ENCODE measurements at places on chromosomes 11 and 22.

- DNase-seq: no peak
Measured at GRCh38 chr22:41436322-41437113, 10.1 kb downstream of the TOB2 start.

- no peak for DNase-seq
Measured at GRCh38 chr11:117868815-117869561, 7.5 kb downstream of the FXYD6 start.

- DNase-seq: no peak
Measured at GRCh38 chr22:34946339-34946985, 119.5 kb upstream of the ISX start.

DNA sequence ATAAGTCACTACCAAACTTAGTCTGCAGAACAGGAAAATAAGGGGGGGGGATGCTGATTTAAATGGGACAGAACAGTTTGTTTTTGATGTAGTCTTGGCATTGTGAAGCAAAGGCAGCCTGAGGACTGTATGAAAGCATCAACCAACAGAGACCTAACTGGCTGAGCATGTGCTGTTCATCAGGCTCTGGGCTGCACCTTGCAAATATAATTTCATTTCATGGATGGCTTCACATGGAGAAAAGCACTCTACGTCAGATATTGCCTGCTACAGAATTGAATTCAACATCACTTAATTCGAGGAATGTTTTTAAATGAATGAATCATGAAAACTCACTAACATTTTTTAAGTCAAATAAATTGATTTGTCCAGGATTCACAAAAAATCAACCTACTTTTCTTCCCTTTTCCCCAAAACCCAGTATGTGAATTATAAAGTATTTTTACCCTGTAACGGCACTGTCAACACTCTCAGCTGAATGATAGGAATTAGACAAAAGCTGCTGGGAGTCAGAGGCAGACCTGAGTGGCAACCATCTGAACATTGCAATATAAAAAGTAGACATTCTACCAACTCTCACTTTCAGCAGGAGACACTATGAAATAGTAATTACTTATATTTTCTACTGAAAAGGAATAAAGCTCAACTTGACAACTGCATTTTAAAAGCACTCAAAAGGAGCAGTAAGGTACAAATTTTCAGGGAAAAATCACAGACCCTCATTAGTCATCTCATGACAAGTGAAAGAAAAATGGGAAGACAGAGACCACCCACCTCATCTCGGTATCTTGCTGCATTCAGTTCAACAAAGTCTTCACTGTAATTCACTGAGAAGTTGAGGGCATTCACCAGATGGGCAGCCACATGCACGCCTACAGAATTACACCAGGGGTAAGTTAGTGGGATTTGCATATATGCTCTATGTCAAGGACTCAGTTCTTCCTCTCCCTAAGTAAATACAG is 47.5 kb downstream of the NOX4 start:
- no peak for DNase-seq

GRCh38 chr11:5042091-5042490 is 4.2 kb upstream of the OR52J3 start:
- no peak for DNase-seq

DNA sequence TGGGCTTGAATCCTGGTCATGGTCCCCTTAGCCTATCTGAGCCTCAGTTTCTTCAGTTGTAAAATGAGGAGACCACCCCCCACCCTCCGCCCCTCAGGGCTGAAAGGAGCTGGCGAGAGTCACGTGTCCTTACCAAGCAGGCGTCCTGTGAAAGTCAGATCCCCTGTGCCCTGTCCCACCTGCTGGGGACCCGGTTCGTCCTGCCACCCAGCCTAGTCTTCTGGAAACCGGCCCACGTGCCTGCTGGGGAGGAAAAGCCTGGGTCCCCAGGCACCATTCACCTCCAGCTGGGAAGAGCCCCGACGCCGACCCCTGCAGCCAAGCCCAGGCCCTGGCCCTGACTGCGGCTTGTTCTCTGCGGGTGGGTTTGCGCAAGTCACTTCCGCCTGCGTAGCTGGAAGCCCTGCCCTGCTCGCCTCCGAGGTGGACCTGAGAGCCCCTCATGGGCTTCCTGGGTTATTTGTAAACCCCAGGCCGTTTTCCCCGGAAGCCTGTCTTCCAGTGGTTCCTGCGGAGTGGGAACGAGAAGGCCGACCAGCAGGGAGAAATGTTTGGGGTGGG is 679 bp upstream of the SSH3 start:
- DNase-seq: no peak

DNA sequence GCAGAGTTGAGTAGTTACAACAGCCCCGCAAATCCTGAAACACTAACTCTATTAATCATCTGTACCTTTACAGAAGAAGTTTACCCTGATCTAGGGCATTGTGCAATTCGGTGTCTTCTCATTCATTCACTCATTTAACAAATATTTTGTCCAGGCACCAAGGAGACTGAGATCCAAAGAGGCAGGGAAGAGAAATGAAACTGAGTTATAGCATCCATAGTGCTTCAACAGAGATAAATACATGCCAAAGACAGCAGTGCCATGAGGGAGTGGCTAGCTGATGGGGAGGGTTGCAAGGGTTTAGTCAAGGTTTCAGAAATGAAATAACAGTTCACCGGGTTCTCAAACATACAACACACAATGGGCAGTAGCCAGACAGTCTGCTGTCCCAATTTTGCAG is 40.2 kb upstream of the MTNR1B start:
- no peak for DNase-seq

GRCh38 chr11:105153392-105153791 is 13.8 kb upstream of the CARD18 start:
- DNase-seq: no peak

- DNase-seq: no peak
Measured at GRCh38 chr11:110318638-110319404, 22.4 kb upstream of the RDX start.

DNA sequence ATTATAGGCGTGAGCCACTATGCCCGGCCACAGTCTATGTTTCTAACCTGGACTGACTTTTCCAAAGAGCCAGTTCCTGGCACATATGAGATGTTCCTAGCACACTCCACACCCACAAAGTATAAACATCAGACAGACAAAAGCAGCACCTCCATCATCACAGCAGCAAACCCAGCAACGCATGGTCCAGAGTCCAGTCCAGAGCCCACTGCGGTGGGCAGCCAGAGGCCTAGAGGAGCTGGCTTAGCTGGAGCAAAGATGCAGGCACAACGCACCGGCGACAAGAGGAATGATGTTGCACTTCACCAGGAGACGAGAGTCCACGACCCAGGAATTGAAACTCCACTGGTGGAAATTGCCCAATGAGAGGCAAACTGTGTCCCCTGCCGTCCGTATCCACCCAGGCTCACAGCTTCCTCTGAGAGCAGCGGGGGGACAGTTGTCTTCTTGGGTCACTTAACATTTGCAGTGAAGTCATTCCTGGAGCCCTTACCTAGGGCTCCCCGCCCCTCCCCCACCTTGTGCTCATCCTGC is 36.6 kb downstream of the RPS6KA4 start:
- no peak for DNase-seq

DNA sequence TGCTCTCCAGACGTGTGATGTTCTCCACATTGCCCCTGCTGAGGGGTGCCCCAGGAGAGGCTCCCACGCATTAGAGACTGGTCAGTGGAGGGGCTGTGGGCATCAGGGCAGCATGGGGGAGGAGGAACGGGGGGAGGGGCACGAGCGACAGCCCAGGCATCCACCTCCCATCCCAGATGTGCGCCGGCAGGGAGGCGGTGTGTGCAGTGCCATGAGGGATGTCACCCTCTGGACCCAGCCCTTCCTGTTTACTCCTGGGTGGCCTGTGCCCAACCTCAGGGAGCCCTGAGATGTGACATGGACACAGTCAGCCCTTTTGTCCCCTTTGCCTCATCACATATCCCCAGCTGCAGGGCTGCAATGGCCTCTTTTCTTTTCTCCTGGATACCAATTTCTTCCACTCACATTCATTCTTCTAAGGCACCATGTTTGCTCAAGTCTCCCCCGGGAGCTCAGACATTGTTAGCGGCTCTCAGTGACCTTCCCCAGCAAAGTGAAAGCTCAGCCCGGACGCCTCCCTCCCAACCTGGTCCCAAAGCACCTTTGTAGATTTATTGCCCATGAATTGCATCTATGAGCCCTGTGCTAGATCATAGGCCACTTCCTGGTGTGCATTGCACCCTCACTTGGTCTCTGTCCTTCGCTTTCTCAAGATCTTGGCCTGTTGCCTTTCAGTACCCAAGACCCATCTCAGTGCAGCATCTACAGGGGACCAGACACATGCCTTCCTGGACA is 150.6 kb downstream of the CEP164 start:
- no peak for DNase-seq

- no peak for DNase-seq
Measured at GRCh38 chr22:44942979-44943700, 66.7 kb downstream of the PHF21B start.

DNA sequence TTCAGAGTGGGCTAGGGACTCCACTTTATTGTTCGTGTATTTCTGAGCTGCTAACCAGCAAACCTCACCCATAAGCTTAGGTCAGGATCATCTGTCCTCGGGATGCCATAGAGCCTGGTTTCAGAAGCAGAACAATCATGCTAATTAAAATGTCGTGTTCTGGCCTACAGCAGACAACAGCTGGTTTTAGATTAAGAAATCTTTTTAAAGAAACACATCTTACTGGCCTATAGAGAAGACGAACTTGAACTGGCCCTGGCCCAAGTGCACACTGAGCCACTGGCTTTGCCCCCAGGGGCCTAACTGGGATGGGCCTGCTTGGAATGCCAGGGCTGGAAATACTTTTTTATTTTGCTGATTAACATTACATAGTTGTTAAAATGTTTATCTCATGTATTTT is 63.2 kb downstream of the ALX4 start:
- DNase-seq: no peak

GRCh38 chr11:111921541-111922230 is 3.0 kb downstream of the C11orf52 start:
- no peak for DNase-seq

DNA sequence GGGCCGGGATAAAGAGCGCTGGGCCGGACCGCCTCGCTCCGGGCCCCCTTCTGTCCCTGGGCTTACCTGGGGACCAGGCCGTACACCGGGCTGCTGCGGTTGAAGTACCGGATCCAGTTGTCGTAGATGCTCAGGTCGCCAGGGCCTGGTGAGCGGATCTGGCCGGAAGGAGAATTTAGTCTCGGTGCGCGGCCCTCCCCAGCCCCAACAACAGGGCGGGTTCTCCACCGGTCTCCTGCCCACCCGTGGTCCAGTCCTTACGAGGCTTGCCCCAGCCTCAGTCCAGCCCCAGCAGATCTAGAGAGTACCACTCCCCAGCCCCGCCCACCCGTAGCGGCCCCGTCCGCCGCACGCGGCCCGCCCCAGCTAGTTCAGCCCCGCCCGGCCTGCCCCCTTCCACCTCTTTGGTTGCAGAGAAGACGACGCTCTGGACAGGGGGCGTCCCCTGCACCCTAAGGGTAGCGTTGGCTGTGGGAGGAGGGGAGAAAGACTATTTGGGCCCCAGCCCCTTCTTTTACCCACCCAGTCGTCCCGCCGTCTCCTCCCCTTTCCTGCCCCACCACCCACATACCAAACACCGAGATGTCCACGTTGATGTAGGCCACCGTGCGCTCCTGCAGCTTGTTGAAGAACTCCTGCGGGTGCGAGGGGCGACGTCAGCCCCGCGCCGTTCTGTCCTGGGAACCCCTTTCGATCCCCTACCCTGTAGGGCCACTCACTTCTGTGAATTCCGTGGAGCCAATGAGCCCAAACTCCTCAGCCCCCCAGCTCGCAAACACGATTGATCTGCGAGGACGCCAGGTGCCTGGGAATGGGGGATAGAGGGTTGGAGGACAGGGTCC is 6.8 kb downstream of the SAC3D1 start:
- no peak for DNase-seq

DNA sequence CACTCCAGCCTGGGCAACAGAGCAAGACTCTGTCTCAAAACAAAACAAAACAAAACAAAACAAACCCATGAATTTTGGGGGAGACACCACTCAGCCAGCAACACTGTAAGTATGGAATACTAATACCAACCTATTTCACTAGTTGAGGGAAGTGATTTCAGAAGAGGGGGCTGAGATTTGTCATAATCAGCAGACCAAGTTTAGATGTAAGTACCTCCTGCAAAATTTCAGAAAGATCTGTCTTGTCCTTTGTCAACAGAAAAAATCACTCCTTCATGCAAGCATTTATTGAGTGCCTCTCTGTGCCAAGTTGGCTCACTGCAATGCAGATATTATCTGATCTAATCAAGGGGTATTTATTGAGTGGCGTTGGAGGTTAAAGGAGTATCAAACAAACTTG is 23.4 kb upstream of the ADA2 start:
- DNase-seq: no peak

- no peak for DNase-seq
Measured at GRCh38 chr11:119875841-119876600, 147.0 kb upstream of the NECTIN1 start.

GRCh38 chr22:29315286-29316140 is at the start of gene RASL10A:
TSS of gene RASL10A (minus strand) at chr22:29315697. CDS start at chr22:29315246, 451 bp downstream.
- DNase-seq: no peak

DNA sequence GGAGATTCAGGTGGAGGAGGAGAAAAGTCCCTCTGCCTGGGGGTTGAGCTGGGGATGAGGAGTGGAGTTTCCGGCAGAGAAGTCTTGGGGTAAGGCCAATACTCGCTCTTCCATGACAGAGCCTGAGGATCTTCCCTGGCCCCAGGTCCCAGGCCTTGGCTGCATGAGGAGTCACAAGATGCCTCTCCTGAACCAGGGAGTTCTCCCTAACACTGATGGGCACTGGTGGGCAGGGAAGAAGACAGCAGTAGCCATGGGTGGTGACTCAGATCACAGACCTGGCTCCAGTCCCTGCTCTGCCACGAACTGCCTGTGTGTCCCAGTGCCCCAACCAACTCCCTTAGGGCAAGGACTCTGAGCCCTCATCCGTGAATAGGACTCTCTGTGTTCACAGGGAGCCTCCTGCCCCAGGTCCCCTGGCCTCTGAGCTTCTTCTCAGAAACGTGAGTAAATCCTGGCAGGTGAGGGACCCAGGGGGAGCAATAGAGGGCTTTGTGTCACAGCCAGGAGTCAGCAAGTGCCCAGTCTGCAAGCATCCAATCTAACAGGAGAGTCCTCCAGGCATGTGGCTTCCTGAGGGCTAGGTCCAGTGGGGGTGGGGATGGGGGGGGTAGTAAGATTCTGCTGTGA is 45.5 kb upstream of the FTH1 start:
- no peak for DNase-seq

DNA sequence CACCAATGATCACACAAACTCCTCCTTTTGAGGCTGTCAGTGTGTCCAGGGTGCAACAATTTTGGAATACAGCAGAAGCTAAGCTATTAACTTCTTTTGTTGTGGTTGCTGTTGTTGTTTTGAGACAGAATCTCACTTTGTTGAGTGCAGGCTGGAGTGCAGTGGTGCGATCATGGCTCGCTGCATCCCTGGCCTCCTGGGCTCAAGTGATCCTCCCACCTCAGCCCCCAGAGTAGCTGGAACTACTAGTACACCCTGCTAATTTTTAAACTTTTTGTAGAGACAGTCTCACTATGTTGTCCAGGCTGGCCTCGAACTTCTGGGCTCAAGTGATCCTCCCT is 22.0 kb downstream of the GSTT2B start:
- DNase-seq: no peak

GRCh38 chr22:25153961-25154666 is 45.5 kb upstream of the CRYBB3 start:
- no peak for DNase-seq

Data from stimulated activated CD4-positive, alpha-beta T cell treated with anti-CD3 and anti-CD28 coated beads, Interleukin-2, amount 100 ng/mL, for 4 hours (primary cell).